ENCODE measurements at places on chromosomes 12 and 14.

DNA sequence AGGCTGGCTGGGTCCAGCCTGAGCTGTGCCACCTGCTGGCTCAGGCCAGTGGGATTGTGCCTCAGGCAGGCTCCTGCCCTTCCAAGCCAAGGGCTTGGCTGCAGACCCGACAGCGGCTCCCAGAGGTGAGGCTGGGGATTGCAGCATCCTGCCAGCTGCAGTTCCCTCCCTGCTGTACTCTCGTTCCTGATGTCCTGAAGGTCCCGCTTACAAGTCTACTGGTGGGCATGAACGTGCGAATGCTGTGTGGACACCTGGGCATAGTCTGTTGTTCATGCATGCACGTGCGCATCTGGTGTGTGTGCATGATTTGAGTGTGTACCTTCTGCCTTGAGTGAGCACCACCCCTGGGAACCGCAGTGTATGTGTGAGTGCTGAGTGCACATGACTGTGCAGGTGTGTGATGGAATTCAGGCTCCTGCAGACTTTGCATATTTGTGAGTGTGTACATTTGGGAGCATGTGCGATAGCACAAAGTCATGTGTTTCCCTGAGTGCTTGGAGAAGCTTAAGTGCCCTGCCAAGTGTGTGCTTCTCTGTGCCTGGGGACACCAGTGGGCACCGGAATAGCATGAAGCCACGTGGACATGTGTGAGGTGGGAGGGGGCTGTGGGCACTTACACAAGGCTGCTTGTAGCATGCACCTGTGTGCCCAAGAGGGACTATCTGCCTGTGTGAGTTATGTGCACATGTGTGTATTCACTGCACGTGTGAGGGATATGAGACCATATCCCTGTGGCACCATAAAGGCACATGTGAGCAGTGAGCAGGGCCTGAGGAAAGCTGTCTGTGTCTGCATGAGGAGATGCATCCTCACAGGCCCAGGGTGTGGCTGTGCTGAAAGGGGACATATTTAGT, 19.3 kb upstream of the KRT7 start:
- peak; percentile 82 for DNase-seq

- DNase-seq: no peak
These were observed 388.5 kb upstream of the MIS18BP1 start for GRCh38 chr14:45641541-45641940.

GRCh38 chr12:33628087-33628486, 188.5 kb upstream of the SYT10 start:
- DNase-seq: no peak

DNA sequence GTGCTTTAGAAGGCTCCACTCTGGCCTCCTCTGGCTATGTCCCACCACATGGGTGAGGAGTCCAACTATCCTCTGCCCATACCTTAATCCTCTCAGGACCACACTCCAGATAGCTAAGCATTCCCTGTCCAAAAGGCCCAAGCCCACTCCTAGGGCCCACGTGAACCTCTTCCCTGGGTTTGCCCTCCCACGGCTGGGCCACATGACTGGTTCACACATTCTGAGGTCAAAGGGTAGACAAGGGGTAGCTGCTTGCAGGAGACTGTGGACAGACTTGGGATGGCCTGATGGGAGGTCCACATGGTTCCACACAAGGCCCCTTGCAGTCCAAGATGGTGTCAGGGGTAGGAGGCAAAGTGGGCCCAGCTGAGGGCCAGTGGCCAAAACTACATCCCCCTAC, 6.0 kb upstream of the PCK2 start:
- DNase-seq: no peak

GRCh38 chr14:104972301-104973134, 5.7 kb downstream of the AHNAK2 start:
- DNase-seq: no peak

- no peak for DNase-seq
These were observed 21.1 kb downstream of the RASSF8 start for GRCh38 chr12:25979563-25979962.

GRCh38 chr12:15620741-15621539, 168.2 kb downstream of the EPS8 start:
- no peak for DNase-seq

DNA sequence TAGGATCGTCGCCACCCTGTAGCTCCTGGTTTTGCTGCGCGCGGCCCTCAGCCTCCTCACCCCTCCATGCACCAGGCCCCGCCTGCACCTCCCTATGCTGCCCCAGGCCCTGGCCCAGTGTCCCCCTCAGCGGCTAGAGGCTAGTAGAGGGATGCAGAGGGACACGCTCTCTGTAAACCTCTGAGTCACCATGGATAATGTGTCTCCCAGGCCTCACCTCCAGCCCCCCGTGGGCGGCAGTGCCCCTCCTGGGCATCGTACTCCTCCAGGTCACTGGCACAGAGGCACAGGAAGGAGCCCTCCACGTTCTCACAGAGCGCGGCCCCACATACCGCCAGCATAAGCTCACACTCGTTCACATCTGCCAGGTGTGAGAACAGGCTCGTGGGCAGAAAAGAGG, 12.3 kb downstream of the ISCA2 start:
- no peak for DNase-seq

- DNase-seq: no peak
These were observed 70.4 kb downstream of the TMEM116 start for GRCh38 chr12:111942557-111942956.

GRCh38 chr14:70908935-70909641, 1.8 kb downstream of the PCNX1 start:
- no peak for DNase-seq

DNA sequence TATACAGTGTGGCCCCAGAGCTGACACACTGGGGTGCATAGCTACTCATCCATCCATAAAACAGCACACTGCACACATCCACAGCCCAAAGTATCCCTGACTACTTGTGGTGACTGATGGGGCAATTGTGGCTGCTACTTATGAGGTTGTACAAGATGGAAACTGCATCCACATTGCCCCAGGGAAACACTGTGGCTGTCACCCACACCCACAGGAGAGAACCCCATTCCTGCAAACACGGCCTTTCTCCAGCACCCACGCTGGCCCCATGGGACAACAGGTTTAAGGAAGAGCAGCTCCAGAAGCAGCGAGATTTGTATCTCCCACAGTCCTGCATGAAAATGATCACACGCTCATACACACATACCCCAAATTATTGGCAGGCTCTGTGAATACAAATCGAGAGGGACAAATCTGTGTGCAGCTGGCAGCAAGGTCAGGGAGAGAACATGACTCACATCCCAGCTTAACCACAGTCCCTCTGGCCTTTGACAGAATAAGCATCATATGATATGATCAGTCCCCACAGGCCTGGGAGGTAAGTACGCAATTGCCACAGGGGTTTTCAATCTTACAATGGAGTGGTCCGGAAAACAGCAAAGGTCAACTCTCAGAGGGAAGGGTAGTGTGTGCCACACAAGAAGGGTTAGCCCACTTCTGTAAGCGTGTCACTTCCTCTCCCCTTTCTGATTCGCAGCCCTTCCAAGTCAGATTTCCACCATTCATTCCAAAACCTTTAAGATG, 61.9 kb downstream of the ESR2 start:
- DNase-seq: no peak

DNA sequence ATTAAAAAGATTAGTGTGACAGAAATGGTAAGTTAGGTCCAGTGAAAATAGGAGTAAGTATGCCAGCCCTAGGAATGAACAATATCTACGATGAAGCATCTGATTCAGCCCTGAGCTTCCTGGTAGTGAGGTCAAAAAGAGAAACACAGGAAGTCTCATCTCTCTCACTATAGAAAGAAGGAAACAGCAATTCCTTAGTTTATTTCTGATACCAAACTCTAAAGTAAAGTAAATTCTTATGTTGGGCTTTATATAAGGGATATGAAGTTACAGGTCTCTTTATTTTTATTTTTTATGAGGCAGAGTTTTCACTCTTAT, 76.7 kb upstream of the RFLNA start:
- DNase-seq: no peak

DNA sequence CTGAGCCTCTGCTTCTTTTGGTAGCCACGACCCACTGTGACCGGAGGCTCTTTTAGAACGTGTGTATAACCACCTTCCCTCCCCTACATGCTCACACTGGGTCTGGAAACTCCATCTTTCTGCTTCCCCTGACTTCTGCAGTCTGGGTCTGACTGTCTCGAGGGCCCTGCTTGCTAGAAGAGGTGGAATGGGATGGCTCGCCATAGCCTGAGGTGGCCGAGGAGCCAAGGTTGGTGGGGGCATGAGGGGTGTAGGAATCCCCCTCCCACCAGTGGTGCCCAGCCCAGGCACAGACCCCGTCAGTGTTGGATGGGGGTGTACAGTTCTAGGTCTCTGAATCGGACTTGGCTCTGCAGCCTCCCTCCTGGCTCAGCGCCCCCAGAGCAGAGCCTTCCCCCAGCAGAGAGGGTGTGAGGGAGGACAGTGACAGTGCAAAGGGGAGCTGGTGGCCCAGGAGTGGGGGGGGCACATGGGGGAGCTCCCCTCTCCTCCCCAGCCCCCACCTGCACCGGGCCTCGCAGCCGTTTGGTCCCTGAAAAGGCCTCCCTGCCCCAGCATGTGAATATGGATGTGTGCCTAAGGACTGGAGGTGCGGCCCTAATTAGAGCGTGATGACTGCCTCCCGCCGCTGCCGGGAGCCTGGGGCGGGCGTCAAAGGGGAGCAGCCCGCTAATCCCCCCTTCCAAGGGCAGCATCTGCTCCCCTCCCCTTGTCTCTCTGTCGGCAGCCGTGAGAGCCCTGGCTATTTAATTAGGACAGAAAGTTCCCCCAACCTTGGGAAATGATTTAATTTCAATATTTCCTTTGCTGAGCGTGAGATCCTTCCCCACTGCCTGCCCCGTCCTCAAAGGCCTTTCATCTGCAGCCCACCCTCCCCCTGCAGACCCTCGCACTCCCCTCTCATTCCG, 196.2 kb upstream of the C14orf180 start:
- DNase-seq: no peak

DNA sequence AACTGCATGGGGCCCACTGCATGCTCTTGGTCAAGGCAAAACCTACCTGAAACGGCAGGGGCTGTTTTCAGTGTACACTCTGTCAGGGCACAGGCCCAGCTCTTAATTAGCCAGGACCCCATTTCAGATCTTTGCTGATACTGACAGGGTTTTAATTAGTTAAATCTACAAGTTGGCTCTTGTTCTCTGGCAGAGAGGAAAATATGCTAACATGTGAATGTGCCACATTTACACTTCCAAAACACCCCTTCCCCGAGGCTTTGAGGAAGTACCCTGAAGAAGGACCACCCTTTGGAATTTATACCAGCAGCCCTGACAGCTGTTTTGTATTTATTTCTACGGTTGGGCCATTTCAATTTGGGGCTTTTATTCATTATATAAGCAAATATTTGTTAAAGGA, 66.3 kb downstream of the OTX2 start:
- DNase-seq: no peak

DNA sequence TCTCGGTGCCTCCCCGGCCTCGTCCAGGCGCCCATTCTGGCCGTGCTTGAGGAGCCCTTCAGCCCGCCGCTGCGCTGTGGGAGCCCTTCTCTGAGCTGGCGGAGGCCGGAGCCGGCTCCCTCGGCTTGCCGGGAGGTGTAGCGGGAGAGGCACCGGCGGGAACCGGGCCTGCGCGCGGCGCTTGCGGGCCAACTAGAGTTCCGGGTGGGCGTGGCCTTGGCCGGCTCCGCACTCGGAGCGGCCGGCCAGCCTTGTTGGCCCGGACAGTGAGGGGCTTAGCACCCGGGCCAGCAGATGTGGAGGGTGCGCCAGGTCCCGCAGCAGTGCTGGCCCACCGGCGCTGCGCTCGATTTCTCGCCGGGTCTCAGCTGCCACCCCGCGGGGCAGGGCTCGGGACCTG, 168.7 kb upstream of the RPL10L start:
- no peak for DNase-seq

DNA sequence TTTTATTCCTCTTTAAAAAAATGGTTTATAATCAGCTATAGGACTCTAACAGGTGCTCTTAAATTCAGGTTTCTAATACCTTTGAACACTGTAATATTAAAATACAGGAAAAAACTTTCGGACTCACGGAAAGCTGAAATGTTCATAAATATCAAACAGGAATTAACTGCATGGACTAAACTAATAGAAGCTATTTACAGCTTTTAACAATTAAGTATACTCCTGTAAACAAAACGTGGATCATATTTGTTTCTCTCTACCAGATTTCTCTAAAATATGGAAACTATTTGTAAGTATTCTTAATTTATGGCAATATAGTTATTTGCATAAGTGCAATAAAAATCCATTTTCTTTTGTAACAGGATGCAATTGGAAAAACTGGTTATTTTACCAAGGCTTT, 108.9 kb upstream of the RESF1 start:
- no peak for DNase-seq

GRCh38 chr12:101076921-101077320, 133.1 kb downstream of the SLC5A8 start:
- no peak for DNase-seq

DNA sequence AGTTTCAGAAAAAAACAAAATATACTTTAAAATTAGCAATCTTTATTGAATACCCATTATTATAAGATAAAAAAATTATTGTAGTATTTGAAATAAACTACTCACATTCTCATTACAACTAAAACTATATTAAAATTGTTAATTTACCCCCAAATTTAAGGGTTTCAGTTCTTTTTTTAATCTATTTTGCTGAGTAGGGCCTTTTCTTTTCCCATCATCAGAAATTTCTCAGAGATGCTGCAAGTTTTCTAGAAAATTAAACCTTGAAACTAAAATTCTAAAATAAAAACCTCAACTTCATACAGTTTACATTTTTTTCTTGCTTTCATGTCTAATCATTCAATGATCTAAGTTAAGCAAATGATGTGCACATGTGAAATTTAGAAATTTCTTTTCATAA, 10.1 kb downstream of the ARMH4 start:
- no peak for DNase-seq

GRCh38 chr12:47139000-47139681, 59.4 kb upstream of the AMIGO2 start:
- DNase-seq: peak; percentile 61

DNA sequence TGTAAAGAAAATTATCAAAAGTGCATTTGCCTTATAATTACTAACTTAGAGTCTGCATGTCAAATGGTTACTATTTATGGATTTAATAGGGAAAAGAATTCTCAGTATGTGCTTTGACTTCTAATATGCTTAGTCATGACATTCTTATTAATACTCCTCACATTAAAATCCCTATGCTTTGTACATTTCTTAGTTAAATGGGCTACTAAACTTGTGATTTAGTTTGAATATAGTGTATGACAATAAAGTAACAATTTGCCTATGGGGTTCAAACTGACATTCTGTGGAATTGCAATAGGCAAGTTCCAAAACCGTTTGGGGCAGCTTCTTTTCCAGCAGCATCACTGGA, 361.9 kb upstream of the TMTC1 start:
- DNase-seq: no peak
